Tracheal epithelial cell (primary cell): ENCODE measurements at places on chromosomes 5 and 9. TPM values are rescaled to one million over a fixed set of nuclear protein-coding genes. Genes with fewer than 3 reads are reported as not detected.

LECT2 gene
- total RNA-seq = not detected in 2 replicates

PTGS1 gene
- total RNA-seq = 1.9 TPM in 2 replicates

BHMT2 gene
- 3.9 TPM in 1 of 2 replicates, not detected in the other for total RNA-seq

ZNG1C gene
- 9.2 and 21.0 TPM in 2 replicates for total RNA-seq

ADAMTS16 gene
- total RNA-seq = under 0.01 TPM in 1 of 2 replicates, not detected in the other

ORM2 gene
- not detected in 2 replicates for total RNA-seq

BTNL9 gene
- total RNA-seq = not detected in 2 replicates

IL9 gene
- total RNA-seq = not detected in 2 replicates

TRIM36 gene
- 1.3 and 3.6 TPM in 2 replicates for total RNA-seq

SMIM32 gene
- total RNA-seq = not detected in 2 replicates

EMB gene
- total RNA-seq = 31.3 and 42.6 TPM in 2 replicates

MBLAC2 gene
- 2.9 and 3.8 TPM in 2 replicates for total RNA-seq

MXD3 gene
- total RNA-seq = 2.7 and 3.2 TPM in 2 replicates

UBE2QL1 gene
- not detected in 2 replicates for total RNA-seq

OTP gene
- total RNA-seq = not detected in 2 replicates

SLC22A4 gene
- under 0.01 and 2.9 TPM in 2 replicates for total RNA-seq

PPP2R2B gene
- 0.48 and 0.64 TPM in 2 replicates for total RNA-seq

RNF145 gene
- total RNA-seq = 58.6 and 141 TPM in 2 replicates

ADAMTS2 gene
- total RNA-seq = 0.96 TPM in 1 of 2 replicates, not detected in the other

IL3 gene
- not detected in 2 replicates for total RNA-seq

GABRG2 gene
- total RNA-seq = under 0.01 TPM in 1 of 2 replicates, not detected in the other

PPP1R2B gene
- total RNA-seq = under 0.01 TPM in 1 of 2 replicates, not detected in the other

SMIM27 gene
- total RNA-seq = 2.2 and 3.8 TPM in 2 replicates

TMEM171 gene
- 2.2 TPM in 1 of 2 replicates, not detected in the other for total RNA-seq

SLC6A19 gene
- total RNA-seq = not detected in 2 replicates

DDX4 gene
- total RNA-seq = not detected in 2 replicates

PKD2L2 gene
- total RNA-seq = under 0.01 TPM in 1 of 2 replicates, not detected in the other
